CD4-positive, alpha-beta T cell treated with Interferon gamma for 1 hour (primary cell): ENCODE measurements at places on chromosomes 11 and 22.

- DNase-seq: no peak
Observed at GRCh38 chr11:6225896-6226295, 8.5 kb downstream of the FHIP1B start.

DNA sequence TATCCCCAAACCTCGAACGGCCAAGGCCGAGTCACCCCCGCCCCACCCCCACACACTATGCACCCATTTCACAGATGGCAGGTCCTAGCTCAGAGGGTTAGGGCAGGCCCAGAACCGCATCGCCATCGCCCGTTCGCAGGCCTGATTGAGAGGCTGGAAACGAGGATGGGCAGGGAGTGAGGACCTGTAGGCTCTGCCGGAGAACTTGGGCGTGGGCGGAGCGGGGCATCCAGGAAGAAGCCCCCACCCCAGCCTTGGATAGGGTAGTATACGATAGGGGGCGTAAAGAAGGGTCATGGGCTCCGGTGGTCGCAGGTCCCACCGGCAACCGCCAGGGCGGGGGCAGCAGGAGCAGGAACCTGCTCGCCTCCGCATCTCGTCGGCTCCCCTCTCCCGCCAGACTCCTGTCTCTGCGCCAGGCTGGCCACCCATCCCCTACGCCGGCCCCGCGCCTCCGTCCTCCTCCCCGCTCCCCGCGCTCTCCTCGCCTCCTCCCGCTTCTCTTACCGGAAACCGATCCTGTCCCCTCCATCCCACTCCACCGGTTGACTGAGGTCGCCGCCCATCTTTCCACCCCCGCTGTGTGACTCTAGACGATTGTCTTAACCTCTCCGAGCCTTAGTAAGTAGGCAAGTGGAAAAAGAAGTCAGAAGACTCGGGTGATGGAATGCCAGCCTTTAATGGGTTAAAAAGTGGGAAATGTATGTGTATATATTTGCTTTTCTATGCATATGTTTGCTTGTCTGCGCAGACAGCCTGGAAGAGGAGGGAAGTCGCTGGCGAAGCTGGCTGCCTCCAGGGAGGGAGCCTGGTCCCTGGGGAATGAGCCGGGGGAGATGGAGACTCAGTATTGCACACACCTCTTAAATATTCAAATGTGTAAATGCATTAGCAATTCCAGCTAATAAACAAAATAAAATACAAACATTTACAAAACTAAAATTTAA, 52.8 kb downstream of the CYTH4 start:
- DNase-seq: no peak

- DNase-seq: no peak
Observed at GRCh38 chr22:45166932-45167331, 3.2 kb downstream of the NUP50 start.

DNA sequence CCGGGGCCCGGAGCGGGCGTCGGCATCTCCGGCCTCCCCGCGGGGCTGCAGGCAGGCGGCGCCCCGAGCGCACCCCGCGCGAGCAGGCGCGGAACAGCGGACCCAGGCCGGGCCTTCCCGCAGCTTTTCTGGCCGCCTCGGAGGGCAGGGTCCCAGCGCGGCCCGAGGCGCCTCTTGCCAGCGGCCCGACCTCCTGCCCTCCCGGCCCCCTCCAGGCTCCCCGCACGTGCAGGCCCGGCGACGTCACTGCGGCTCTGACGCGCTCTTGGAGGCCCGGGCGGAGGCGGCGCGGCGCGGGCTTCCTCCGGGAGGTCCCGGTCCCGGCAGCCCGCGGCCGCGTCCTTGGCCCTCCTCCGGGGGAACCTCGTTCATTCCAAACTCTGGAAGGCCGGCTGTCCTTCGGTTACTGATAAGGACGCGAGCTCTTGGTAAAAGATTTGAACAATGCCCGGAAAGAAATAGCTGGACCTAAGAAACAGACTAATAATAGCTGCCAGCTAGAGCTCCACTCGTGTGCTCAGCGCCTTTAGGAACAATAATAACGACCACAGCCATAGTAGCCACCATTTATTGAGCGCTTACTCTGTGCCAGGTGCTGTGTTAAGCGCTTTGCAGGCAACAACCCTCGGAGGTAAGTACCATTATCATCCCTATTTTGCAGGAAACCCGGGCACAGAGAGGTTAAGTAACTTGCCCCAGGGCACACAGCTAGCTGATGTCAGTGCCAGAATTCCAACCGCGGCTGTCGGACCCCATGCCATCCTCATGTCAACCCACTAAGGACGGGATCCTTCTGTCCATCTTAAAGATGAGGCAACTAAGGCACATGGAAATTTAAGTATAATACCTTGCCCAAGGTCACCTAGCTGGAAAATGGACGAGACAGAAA, 39.1 kb upstream of the CREB3L1 start:
- peak; percentile 56 for DNase-seq

DNA sequence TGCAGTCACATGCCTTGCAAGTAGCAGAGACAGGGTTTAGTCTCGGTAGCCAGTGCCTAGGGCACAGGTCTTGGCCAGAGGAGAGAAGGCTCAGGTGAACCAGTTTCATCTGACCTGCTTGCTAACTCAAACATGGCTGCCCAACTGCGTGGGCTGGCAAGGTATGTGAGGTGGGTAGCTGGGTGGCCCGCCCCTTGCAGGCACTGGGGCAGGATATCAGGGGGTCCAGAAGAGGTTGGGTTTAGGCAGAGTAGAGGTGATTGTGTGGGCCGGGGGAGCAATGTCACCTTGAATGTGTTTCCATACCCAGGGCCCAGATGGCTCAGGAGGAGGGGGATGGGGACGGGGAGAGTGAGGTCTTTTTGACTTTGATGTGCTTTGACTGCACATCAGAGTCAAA, 37.7 kb downstream of the ST3GAL4 start:
- DNase-seq: no peak

- DNase-seq: no peak
Observed at GRCh38 chr22:45254388-45254787, 13.7 kb upstream of the KIAA0930 start.
